HT1080 (cell line): ENCODE measurements at places on chromosomes 4 and X.

- no peak for DNase-seq
Measured at GRCh38 chr4:1290165-1290977, 680 bp downstream of the MAEA start.

DNA sequence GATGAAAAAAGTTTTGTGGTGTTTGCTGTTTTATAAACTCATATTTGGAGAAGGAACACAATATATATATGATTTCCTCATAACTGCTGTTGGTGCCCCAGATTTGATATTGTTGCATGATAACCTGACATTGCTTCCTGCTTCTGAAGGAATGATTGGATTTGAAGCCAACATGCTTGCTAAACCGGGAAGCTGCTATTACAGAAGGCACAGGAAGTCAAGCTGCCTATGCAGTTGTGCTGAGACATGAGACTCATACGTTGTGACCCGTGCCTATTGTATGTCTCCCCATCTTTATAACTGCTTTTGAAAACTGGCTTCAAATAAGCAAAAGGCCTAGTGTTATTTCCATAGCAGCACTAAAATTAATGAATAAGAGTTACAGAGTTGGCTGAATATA is 32.9 kb downstream of the GAB1 start:
- DNase-seq: no peak

DNA sequence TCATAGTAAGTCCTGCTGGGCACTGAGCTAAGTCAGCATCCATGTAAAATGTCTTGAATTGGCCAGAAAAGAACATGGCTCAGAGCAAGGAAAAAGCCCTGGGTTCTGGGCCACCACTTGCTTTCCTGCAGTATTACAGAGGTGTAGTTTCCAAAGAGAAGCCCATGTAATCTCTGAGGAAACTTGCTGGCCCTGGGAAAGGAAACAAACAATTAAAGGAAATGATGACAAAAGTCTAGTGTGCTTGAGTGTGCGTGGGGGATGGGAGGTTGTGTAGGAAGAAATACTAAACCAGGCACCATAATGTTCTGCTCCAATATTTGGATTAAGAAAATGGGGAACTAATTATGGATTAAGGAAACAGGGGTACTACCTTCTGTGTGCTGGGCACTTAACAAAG is 39.5 kb upstream of the SMIM10L2A start:
- DNase-seq: no peak

DNA sequence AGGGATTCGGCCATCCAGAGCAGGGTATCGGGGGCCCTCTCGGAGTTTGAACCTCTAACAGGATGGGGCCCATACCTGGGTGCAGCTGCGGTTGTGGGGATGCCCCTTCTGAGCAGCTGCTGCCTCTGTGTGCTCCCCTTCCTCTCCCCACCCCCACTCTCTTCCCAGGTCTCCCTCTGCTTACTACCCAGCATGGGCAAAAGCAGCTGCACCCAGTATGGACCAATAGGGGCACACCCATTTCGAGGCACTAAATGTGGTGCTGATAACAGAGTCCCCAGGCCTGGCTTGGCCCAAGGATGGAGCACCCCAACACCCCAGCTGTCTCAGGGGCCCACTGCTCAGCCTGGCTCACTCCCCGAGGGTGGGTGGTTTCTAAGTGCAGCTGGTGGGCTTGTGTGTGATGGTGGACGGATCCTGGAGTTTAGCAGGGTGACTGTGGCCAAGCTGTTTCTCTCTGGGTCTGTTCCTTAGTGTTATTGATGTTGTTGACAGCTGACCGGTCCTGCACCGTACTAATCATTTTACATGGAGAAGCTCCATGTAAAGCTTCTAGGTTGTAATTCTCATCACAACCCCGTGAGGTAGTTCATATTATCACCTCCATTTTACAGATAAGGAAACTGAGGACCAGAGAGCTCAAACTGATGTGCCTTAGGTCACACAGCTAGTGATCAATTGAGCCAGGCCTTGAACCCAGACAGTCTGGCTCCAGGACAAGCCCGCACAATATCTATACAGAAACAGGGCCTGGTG is 13.1 kb upstream of the KIAA0232 start:
- DNase-seq: no peak

DNA sequence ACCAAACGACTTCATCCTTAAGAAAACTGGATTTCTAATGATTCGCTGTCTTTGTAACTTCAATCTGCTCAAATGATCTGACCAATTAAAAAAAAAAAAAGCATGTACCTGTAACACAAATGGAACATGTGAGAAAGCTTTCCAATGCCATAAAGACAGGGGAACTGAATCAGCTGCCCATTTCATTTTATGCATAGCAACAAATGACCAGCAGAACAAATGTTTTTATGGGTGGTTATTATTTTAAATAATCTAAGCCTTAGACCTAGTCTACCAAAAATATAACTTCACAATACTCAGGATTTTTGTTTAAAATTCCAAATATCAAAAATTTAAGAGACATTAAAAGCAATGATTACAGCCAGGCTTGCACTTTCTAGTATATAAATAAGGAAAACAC is 145.7 kb downstream of the NR3C2 start:
- DNase-seq: no peak

- peak; percentile 94 for DNase-seq
Measured at GRCh38 chr4:128354205-128354821, 66.7 kb upstream of the PGRMC2 start.

- DNase-seq: no peak
Measured at GRCh38 chr4:15400226-15400625, 27.6 kb upstream of the C1QTNF7 start.

DNA sequence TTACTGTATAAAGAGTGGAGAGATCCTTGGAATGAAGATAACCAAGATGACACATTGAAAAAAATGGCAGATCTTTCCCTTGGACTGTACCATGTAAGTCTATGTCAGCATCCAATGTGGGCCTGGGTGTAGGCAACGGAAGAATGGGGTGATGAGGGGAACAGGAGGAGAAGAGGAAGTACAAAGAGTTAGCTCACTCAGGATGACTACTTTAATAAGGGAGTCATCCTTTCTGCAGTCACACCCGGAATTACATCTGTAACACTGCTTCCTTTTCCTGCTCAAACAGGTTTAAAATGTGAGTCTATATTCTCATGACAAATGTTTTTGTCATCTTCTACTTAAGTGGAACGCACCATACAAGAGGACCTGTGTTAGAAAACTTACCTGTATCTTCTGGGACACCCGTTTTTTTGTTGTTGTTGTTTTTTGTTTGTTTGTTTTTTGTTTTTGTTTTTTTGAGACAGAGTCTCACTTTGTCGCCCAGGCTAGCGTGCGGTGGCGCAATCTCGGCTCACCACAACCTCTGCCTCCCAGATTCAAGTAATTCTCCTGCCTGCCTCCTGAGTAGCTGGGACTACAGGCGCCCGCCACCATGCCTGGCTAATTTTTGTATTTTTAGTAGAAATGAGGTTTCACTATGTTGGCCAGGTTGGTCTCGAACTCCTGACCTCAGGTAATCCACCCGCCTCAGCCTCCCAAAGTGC is 18.0 kb downstream of the HPSE start:
- DNase-seq: peak; percentile 83

GRCh38 chr4:147987252-147987651 is 255.4 kb downstream of the ARHGAP10 start:
- no peak for DNase-seq

DNA sequence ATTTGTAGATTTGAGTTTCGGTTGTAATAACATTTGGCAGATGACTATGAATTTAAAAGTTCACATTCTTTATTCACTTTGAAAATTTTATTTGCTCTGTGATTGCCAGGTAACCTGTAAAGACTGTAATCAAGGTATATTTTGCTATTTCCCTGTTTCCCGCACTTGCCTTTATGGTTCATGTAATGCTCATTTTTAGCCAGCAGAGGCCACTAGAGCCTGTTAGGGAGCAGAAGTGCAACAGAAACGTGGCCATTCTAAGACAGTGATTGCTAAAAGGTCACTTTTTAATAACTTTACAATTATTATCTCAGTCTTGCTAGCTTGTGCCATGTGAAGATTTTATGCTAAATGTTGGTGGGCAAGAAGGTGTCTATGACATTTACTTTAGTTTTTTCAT is 12.4 kb downstream of the YIPF6 start:
- peak; percentile 6 for DNase-seq

- no peak for DNase-seq
Measured at GRCh38 chr4:110268352-110268751, 69.9 kb upstream of the ELOVL6 start.

DNA sequence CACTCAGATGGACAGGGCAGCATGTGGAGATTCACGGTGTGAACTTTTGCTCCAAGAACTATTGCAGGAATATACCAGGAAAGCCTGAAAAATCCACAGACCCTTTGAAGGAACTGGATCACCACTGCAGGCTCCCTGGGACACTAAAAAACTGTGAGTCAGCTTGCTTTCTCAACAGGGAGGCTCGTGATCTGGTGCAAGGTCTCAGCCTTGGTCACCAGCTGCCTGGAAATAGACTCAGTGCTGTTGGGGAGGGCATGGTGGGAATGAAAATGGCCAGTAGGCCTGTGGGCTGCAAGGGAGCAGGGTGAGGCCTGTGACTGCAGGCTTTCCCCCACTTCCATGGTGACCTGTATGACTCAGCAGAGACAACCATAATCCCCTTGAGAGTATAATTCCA is 426.4 kb upstream of the RPS6KA3 start:
- DNase-seq: peak; percentile 15

DNA sequence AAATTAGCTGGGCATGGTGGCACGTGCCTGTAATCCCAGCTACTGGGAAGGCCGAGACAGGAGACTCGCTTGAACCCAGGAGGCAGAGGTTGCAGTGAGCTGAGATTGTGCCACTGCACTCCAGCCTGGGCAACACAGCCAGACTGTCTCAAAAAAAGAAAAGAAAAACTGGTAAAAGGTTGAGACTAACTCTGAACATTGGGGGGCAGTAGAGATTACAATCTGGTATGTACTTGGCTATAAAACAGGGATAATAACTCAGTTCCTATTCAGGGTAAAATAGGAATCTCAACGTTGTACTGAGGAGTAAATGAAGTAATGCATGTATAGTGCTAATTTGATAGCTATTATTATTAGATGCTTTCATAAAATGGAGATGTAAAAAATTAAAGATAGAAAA is 12.5 kb upstream of the KLF8 start:
- DNase-seq: no peak

GRCh38 chrX:107563824-107564223 is 64.5 kb upstream of the PRPS1 start:
- DNase-seq: no peak

DNA sequence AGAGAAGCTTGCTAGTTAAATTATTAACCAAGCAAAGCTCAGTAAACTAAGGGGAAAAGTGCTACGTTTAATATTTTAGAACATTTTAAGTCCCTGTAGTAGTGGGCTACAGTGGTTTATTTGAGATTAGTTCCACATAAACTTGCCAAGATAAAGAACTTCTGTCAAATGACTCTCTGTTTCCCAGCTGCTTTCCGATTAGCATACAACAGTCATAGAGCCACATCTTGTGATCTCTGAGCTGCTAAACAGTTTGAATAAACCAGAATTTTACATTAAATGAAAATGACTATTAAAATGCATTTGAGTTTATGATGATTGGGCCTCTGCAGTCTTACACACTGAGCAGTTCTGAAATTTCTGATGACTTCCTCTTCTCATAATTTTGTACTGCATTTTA is 568.5 kb downstream of the IQCM start:
- DNase-seq: no peak

GRCh38 chrX:40245488-40246071 is 147.8 kb upstream of the BCOR start:
- no peak for DNase-seq

- no peak for DNase-seq
Measured at GRCh38 chr4:118004088-118004487, 30.2 kb upstream of the NDST3 start.

GRCh38 chr4:104064646-104065577 is 345.1 kb upstream of the TACR3 start:
- peak; percentile 37 for DNase-seq

DNA sequence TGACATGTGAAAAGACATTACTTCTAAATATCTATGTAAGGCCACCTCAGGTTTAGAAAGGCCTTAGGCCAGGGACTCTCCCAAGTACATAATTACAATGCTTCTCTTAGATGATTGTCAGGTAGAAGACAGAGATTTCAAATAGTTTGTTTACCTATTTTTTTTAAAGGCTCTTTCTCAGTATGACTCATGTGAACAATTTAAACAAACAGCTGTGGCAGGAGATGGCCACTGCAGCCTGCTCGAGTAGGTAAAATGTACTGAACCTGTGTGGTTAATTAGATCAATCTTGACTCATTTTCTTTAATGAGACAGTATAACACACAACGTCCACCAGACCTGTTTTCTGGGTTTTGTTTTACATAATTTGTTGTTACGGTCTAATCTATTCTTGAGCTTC is 50.2 kb downstream of the LEF1 start:
- peak; percentile 32 for DNase-seq

DNA sequence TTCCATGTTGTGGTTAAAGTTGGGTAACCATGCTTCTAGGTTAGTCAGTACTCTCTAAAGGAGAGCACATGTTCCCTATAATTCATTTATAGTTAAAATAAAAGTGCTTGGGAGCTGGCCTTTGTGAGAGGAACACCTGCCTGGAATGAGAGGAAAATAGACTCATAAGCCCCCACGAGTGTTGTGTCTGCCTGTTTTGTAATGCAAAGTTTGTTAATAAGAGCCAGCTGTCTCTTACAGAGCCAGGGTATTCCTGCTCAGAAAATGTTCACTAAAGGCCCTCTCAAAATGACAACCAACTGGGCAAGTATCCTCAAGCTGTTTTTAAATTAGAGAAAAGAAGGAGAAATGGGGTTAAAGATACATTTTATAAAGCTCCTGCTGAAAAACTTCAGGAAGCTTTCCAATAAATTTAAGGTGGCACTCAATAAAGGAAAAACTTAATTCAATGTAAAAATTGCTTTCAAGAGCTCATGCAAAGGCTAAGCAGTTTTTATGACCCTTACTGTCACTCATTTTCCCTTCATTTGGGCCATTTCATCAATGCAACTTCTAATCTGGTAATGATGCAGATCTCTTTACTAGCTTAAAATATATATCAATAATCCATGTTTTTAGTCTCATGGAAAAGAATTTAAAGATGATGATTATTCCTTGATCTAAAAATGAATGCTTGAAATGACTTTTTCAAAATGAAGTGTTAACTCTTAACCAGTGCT is 793.6 kb downstream of the STPG2 start:
- no peak for DNase-seq

GRCh38 chr4:8199594-8200301 is 658 bp downstream of the SH3TC1 start:
- DNase-seq: no peak

- DNase-seq: no peak
Measured at GRCh38 chr4:189147005-189147929, 793.4 kb upstream of the FRG1 start.

DNA sequence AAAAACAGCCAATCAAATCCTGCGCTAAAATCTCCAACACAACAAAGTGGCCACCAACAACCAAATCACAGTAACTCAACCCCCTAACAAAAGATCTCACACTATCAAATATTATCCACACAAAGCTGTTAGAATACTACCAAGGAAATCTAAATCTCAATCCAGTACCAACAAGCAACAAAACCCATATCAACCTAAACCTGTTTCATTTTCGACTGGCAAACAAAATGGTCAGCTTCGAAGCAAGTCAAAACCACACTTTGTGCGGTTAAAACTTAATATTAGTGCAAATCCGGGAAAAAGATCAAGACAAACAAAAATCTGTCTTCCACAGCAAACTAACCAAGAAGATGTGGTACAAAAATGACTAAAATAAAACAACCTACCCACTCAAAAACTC is 28.7 kb upstream of the MUC7 start:
- no peak for DNase-seq
